ENCODE measurements at places on chromosomes 4 and X.
A peak's percentile ranks its signal among the peaks of the same experiment; 100 is the strongest.

GRCh38 chrX:17923546-17923945, 62.4 kb upstream of the RAI2 start:
- DNase-seq: no peak

DNA sequence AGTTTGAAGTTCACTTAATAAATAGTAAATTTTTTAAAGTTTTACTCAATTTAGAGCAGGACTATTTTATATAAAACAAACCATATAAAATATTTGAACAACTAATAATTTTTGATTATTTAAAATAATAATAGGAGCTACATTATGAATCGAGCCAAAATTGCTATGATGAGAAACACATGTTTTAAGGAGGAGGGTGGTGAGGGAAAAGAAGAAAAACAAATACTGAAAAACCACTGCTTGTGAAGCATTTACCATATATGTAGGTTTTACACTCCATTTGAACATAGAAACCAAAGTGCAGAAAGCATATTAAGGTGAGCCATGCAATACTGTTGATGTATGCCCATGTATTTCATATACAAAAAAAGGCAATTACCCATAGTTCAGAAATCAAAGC, 448.9 kb downstream of the FSTL5 start:
- DNase-seq: no peak

- DNase-seq: no peak
These were observed 140.4 kb downstream of the MID1IP1 start for GRCh38 chrX:38941675-38942074.

GRCh38 chr4:4888695-4889094, 29.2 kb downstream of the MSX1 start:
- DNase-seq: no peak

DNA sequence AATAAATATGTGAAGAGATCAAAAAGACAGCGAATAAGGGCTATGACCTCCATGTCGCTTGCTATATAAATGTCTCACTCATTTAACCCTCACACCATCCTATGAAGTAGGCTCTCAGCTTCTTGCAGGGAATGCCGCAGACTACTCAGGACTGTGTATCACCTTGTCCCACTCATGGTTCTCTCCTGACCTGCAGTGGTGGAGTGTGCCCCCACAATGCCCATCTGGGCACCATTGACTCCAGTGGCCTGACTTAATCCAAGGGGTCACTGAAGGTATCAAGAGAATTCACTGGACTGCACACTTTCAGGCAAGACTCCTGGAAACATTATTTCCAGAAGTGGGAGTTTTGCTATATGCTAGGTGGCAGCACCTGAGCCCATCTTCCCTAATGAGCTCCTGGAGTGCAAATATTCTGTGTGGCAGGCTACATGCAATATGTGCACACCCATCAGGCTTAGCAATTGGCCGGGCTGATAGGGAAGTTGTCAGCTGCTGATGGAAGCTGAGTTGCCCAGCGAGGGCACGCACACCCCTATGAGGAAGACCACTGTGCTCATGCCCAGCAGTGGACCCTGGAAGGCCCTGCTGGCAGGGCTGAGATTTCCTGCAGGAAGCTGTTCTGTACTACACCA, 8.2 kb upstream of the EFNB1 start:
- DNase-seq: no peak

DNA sequence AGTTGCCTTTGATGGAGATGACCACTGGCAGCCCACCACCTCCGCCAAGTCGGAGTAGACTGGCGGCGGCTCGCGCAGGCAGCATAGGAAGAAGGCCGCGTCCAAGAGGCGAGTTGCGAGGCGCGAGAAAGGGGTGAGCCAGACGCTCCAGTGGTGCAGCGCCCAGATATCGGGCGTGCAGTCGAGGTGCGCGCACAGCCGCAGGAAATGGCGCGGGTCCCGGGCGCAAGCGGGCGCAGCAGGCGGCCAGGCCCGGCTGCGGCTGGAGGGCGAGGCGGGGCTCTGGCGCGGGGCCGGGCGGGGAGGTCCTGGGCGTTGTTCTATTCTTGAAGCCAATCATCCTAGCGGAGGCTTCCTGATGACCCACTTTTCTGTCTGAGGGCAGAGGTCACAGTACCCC, 13.2 kb upstream of the PGRMC1 start:
- no peak for DNase-seq

GRCh38 chrX:154650221-154650510, 3.2 kb downstream of the CTAG2 start:
- DNase-seq: no peak

DNA sequence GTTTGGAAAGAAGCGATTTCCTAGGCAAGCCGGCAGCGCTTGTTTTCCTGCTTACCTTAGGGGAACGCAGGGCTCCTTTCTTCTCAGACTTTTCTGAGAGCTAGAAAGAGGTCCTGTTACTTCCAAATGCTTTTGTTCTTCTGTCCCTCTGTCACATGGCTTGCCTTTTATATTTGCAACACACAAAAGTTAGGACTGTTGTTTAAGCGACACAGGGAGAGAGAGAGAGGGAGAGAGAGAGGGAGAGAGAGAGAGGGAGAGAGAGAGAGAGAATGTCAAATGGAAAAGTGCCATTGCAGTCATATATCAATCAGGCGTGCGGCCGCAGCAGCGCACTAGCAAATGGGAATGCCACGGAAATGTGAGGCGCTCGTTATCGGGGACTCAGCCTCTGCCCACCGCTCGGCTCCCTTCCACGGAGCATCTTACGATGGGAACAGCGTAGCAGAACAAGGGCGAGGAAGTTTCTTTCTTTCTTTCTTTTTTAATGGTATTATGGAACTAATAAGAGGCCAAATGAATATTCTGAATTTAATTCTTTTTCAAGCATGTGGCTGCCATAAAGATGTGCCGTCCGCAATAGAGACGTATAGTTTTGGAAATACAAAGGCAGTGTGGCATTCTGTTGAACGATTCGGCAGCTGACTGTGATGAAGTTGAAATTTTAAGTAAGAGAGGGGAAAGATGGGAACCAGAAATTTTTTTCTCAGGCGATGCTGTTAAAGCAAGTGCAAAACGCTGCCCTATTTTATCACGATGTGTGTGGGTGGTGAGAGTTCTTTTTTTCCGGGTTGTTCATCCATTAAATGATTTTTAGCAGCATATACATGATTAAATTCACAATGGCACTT, at the start of gene NDP:
NDP (minus strand) TSS at position 142 of the 851 bp plus-strand sequence. CDS start 14,745 bp downstream, outside the sequence.
- no peak for DNase-seq

DNA sequence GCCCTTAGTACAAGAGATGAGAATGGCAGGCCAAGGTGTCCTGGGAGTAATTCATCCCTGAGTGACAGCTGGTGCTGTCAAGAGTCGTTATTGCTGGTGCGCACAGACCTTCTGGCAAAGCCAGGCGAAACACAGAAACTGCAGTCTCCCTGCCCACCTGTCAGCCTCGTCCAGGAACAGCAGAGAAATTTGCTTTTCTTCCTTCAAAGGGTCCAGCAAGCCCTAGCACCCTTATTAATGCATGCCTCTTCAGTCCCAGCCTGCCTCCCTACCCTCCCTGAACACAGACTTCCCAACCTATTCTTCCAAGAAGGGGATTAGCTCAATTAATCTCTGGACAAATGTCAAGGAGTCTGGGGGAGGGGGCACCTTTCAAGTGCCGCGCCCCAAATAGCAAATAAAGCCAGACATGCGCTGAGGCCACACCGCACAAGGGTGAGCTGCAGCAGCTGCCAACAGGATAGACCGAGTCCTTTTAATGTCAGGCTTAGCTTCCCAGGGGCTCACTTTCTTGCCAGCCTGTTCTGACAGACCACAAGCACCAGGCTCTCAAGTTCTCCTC, 250.7 kb upstream of the RASGEF1B start:
- DNase-seq: no peak

DNA sequence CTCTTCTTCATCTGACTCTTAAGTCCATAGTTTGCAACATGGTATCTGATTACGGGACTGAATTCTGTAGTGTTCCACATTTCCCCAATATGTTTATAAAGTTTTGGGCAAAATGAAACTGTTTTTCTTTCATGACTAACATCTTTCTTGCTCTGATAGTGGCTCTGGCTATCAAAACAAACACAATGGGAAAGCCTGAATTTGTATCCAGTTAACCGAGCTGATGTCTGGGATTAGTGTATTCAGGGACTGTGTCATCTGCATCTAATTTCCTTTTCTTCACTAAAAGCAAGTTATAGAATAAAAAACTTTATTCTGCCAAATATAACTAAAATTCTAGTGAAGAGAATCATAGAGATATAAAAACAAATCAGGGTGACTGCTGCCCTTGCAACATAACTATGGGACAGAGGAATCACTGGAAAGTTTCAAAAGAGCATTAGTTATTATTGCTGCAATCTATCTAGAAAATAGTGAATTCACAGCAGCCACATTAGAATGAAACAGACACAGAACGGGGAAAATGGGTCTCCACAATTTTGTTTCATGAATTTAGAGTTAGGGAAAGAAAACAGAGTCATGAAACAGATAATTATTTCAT, 61.3 kb downstream of the ANTXR2 start:
- peak; percentile 44 for DNase-seq

GRCh38 chr4:159308566-159309340, 205.9 kb downstream of the RAPGEF2 start:
- no peak for DNase-seq

DNA sequence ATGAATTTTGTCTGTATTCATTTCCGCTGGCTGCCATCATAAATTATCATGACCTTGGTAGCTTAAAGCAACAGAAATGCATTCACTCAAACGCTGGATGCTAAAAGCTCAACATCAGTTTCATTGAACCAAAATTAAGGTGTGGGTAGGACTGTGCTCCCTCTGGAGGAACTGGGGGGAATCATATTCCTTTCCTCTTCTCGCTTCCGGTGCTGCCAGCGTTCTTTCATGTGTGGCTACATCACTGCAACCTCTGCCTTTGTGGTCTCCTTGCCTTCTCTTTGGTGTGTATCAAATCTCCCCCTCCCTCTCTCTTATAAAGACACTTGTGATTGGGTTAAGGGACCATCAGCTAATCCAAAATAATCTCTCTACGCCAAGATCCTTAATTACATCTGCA, 39.5 kb downstream of the NEIL3 start:
- DNase-seq: no peak

GRCh38 chr4:130600706-130601105, 1504.8 kb downstream of the C4orf33 start:
- no peak for DNase-seq

DNA sequence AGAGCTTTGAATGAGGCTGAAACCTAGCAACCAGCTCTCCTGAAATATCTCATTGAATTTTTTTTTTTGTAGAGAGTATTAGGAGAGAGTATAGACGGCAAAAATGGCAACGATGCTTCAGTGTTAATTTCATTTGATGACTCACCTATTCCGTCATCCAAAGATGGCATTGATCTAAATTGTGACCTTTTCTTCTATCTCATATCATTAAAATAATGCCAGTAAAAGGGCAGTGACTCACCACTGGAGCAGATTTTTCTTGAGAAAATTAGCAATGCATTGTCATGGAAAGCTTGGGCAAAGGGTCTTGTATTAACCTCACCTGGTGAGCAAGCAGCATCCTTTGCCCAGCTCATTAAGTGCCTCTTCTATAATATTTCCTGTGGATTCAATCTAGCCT, 19.6 kb downstream of the VMA21 start:
- DNase-seq: no peak

- no peak for DNase-seq
These were observed 2.5 kb downstream of the MAEA start for GRCh38 chr4:1291996-1292702.

- no peak for DNase-seq
These were observed 1.3 kb downstream of the TAB3 start for GRCh38 chrX:30887721-30888120.

DNA sequence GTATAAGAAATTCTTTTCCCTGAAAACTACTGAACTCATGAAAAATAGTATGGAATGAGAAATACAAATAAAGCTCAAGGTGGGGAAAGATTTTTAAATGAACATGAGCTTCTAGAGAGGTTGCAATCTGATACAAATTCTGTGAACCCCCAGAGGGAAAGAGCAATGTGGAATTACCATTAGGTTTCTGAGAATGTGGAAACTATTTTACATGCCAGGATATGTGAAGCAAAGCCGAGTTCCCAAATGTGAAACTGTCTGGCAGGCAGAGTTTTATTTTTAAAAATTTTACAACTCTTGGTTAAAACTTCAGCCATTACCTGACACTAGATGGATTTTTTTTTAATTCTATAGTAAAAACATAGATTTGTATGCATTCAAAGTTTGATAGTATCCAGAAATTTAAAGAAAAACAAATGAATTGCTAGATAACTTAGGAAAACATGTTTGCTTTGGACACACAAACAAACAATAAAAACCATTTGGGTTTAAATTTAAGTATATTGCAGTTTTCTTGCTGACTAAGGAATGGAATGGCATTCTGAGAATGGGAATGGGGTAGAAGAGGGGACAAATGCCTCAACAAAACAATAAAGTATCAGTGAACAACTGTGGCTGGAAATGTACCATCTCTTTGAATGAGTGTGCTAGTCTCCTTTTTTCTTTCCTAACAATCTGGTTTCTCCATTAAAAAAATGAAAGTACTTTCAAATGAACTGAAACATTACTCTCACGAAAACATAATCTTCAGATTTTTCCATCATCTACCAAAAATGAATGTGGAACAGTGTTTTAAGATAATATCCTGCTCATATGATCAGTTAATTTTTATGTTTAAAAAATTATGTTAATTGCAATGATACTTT, 99.6 kb downstream of the PCDH18 start:
- DNase-seq: no peak

GRCh38 chrX:44974451-44974850, 101.5 kb downstream of the KDM6A start:
- DNase-seq: no peak

DNA sequence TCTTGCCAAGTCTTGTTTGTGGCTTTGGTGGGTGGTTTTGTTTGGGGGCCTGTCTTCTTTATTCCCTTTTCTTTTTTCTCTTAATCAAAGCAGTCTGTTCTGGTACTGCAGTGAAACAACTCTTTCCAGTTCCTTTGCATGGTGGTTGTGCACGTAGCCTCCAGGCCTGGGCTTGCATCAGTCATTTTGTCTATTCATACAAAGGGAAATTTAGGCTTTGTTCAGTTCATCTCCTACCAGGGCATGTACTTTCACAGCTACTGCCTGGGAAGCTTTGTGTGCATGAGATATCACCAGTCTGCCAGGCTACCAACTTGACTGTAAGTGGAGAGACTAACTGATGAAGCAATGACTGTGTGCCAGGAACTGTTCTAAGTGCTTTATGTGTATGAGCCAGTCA, 8.5 kb downstream of the TRIM2 start:
- no peak for DNase-seq

- no peak for DNase-seq
These were observed 3.9 kb upstream of the RRAGB start for GRCh38 chrX:55713631-55714030.

DNA sequence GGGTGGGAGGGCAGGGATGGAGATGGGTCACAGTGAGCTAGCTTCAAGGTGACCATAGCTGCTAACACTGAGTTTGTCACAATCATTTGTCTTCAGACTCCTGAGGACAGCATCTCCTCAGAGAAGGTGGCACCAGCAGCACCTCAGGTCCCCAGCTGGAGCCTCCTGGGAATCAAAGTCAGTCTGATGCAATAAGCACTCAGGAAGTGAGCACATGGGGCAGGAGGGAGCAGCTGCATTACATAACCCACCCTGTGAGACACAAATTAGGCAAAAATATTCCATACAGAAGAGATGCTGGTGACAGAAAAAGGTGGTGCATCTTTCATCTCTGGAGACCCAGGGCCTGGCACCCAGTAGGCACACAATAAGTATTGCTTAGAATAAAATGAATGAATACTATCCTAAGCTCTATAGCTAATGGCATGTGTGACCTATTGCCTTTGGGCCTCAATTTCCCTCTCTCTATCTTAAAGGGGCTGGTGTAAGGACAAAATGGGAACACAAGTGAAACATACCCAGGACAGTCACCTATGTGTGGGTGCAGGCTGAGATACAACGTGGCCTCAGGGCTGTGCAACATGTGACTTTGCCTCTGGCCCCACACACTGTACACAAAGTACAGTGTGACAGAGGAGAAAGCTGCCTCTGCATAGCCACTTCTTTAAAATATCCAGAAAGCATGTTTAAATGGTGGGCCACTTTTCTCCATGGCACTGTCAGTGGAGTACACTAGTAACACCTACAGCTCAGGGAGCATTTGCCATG, 37.1 kb downstream of the SLC39A8 start:
- no peak for DNase-seq
